SK-MEL-5 (cell line): ENCODE measurements at places on chromosomes 12 and 14. TPM values are rescaled to one million over a fixed set of nuclear protein-coding genes. Genes with fewer than 3 reads are reported as not detected.
A peak's percentile ranks its signal among the peaks of the same experiment; 100 is the strongest.

DNA sequence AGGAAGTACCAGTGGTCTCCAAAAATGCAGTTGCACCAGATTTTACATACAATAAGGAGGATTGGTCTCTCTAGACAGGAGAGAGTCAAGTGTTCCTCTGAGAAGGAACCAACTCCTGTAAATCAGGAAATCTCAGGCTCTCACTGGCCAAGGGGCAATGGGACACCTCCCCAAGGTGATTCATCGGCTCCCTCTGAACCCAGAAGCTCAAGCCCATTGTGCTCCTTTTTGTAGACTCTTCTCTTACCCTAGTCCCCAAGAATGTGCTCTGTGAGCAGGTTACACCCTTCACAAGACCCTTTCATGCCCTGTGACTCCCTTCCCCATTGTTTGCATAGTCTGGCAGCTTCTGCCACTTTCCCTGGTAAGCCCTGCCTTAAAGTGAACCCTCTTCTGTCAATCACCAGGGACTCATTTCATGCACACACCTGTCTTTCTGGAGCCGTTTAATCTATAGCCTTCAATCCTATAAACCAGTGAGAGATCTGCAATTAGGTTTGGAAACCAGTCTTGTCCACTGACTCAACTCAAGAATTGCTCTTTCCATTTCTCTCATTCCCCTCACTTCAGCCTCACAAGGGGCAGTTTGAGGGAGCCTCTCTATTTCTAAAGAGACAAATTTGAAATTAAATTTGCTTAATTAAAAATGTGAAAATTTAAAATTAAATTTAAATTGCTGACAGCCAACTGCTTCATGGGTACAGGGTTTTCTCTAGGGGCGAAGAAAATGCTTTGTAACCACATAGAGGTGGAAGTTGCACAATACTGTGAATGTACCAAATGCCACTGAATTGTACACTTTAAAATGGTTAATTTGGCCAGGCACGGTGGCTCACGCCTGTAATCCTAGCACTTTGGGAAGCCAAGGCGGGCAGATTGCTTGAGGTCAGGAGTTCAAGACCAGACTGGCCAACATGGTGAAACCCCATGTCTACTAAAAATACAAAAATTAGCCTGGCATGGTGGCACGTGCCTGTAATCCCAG is 38.3 kb upstream of the LTA4H start:
- no peak for DNase-seq

DNA sequence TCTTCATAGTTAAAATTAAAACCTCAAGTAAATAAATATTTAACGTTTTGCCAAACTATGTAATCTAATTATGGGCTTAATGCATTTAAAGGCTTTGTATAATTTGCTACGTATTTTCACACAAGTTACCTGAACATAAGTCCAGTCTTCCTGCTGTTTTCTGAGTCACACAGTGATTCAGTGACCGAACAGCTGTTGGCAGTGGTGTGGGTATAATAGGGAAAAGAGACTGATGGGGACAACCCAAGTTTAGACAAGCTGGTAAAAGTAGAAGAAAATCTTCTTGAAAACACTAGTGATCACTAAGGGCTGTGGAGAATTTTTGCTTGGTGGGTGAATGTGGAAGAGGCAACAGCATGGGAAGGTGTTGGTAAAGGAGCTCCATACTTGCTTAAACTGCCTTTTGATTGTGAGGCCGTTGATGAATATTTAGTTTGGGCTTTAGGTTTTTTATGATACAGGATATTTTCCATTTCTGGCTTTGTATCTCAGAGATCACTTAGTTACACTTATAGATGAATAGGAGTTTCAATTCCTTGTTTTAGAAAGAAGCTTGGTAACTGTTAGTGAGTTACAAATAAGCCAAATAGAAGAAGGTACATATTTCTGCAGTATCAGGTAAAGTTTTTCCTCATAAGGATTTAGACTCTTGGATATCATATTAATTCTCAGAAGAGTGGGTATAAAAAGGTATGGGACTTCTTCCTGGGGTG is 23.9 kb downstream of the LRRK2 start:
- DNase-seq, result no peak

DNA sequence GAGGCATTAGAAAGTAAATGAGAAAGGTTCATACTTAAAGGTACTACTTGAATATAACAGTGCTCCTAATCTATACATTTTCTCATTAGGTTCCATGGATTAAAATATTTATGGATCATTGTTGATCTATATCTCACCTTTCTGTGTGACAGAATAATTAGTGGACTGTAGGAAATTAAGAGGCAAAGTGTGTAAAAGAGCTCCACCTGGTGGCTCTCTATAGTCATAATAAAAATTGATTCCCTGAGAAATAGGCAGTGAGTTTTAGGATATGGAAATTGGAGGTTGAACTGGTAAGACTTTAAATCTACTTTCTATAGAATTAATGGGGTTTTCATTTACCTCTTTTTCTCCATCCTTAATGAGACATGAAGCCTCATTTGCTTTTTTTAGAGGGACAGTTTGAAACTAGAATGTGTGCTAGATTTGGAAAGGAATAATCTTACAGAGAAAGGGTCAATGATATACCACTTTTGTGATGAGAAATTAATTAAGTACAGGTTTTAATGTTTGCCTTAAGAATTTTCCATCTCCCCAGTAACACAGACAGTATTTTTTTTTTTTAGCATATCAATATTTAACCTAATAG is 11.8 kb upstream of the DERA start:
- DNase-seq, result peak; percentile 60

The LMNTD1 gene
- total RNA-seq, result not detected in 2 replicates

GRCh38 chr12:78403136-78403535 is 461.4 kb upstream of the SYT1 start:
- peak; percentile 17 for DNase-seq

DNA sequence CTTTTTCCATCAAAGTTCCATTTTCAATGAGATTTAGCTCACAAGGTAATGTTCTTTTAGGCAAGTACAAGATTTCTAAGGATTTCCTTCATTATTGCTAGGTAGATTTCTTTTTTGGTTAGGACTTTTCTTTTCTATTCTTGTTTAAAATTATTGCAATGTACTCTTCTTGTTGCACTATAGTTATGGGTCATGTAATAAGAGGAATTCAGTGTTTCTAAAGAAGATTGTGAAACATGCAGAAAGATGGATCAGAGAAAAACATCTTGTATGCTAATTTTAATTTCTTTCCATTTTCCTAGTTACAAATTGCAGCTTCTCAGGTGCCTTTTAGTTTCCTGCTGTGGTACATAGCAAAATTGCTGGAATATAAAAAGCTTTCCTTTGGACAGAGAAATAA is 56.1 kb downstream of the BTG1 start:
- DNase-seq, result no peak

The CELA1 gene
- total RNA-seq, result not detected in 2 replicates

The LBHD2 gene
- total RNA-seq, result not detected in 2 replicates

DNA sequence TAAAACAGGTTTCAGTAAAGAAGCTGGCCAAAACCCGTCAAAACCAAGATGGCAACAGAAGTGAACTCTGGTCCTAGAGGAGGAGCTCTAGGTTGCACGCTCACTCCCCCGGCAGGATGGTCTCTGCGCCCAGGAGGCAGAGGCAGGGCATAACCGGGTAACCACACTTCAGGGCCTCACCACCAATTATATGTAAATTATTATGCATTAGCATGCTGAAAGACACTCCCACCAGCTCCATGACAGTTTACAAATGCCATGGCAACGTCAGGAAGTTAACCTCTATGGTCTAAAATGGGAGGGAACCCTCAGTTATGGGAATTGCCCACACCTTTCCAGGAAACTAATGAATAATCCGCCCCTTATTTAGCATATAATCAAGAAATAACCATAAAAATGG is 20.1 kb upstream of the SLC6A12 start:
- DNase-seq, result no peak

- DNase-seq, result peak; percentile 60
These were observed 5.8 kb upstream of the NRXN3 start for GRCh38 chr14:78164226-78164853.

The ATP2B1 gene
- 30.5 and 33.7 TPM in 2 replicates for total RNA-seq

The PTPRB gene
- total RNA-seq, result 0.43 and 0.71 TPM in 2 replicates

DNA sequence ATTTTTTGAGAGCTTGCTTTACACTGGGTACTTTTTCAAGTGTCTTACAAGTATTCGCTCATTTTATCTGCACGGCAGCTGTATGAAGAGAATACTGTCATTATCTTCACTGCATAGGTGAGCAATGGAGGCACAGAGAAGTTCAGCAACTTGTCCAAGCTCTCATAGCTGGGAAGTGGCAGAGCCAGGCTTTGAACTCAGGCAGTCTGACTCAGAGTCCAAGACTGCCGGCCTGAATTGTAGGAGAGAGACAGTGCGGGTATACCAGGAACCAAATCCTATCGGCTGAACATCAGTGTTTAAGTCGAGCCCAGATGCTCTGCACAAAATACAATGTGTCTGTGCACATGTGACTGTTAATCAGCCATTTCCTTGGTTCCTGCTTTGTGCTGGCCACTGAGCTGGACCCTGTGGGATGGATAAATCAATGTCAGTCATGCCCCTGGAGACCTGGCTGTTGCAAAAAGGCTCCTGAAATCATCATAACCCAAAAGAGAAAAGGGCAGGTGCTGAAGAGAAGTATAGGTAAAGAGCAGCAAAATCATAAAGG is 474.6 kb downstream of the DPF3 start:
- no peak for DNase-seq

DNA sequence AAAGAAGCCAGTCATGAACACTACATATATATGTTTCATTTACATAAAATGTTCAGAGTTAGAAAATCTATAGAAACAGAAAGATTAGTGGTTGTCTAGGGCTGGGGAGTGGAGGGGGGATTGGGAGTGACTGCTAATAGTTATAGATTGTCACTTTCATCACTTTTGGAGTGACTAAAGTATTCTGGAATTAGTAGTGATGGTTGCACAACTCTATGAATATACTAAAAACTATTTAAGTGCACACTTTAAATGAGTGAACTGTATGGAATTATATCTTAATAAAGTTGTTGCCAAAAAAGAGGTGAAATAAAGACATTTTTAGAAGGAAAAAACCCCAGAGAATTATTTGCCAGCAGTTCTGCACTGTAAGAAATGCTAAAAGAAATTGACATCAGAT is 9.5 kb downstream of the CATSPERB start:
- DNase-seq, result no peak

DNA sequence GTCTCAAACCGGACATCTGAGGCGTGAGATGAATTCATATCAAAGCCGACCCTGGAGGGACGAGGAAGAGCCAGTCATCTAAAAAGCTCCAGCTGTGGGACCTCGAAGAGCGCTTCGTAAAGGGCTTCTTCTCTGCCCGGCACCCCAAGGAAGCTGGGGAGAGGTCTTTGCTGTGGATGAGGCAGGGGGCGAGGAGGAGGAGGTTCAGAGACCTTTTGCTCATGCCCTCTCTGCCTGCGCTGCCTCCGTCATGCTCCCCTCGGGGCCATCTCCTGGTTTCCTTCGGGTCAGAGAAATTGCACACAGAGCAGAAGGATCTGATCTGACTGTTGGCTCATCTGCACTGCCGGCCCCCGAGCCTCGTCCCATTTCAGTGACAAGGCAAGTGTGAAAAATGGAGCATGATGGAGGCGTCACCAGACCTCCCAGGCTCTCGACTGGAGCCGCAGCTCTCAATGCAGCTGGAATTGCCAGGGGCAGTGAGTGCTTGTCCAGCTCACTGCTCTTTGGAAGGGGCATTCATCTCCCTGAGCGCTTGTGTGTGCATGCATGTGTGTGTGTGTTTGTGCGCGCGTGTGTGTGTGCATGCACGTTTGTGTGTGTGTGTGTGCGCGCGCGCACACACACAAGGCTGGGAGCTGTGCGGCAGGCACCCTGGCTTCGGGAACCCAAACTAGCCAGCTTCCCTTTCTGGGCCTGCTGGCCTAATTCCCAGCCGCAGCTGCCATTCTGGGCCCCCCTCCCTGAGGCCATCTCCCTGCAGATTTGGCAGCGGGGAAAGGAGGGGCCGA is 9.2 kb downstream of the CABP1 start:
- DNase-seq, result no peak

The TAS2R9 gene
- not detected in 2 replicates for total RNA-seq

The HRK gene
- 11.1 and 11.9 TPM in 2 replicates for total RNA-seq

GRCh38 chr14:58571769-58572472 is 65.8 kb upstream of the DACT1 start:
- DNase-seq, result no peak

DNA sequence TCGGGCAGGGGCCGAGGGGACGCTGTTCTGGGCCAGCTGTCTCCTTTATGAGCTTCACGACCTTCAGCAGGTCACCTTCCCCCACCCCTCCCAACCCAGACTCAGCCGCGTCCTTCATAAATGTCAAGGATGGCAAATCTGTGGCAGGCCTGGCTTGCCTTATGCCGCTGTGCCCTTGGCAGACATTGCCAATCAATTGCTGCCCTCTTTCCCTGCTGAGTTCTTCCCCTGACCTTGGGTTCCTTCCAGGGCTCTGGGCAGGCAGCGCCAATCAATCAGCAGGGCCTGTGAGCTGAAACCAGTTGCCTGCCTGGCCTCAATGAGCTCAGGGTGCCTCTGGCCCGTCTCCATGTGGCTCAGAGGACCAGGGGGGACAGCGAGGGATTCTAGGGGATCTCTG is 7.7 kb downstream of the FAM222A start:
- peak; percentile 23 for DNase-seq

The TMED8 gene
- 22.2 and 22.6 TPM in 2 replicates for total RNA-seq

DNA sequence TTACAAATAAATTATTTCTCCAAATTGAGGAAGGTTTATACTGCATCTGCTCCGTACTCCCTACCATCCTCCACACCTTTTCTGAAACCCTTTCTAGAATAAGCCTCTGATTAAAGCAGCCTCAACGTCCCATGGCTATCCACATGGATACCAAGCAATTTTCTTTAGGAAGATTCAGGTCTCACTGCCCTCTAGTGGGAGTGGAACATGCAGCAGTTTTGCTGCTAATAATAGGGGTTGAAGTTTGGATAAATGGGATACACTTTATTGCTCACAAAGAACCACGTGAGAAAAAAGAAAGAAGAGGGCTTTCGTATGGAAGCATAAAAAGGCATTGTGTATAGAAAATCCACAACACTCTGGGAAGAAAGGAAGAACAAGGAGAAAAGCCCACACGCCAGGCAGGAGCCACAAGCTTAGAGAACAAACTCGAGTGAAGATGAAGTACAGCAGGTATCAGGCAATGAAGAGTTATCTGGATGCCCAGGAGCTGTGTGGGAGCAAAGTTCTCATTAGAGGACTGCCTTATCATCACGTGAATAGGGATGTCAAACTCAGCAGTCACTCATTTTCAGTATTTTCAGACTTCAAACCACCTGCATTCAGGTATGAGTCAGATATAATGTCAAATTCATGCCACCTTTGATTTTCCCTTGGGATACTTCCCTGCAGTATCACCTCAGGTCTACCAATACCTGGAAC is 45.8 kb downstream of the CCER1 start:
- DNase-seq, result peak; percentile 75

DNA sequence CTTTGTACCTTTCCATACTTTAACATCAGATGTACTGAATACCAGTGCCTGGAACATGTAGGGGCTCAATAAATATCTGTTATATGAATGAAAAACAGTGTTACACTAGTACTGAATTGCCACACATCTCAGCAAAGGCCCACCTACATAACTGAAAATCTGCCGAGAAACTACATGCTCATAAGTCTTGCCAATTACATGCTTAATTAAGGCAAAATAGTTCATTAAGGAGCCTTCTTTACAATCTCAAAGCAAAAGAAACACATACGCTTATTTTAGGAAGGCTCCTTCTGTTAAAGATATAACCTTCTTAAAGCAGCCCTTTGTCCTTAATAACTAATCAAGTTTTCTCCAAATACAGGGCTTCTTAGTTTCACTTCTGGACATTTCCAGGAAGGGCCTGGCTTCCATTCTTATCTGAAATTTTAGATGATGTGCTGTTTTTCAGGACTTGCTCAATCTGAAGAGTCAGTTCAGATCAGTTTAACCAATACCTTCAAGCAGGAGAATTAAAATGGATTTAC is 11.5 kb downstream of the LIMA1 start:
- no peak for DNase-seq

The HOTAIR gene
- total RNA-seq, result 0.08 TPM in 1 of 2 replicates, not detected in the other
